ENCODE measurements at places on chromosomes 6 and 20.

GRCh38 chr6:161104966-161105365, 113.4 kb downstream of the MAP3K4 start:
- no peak for DNase-seq

DNA sequence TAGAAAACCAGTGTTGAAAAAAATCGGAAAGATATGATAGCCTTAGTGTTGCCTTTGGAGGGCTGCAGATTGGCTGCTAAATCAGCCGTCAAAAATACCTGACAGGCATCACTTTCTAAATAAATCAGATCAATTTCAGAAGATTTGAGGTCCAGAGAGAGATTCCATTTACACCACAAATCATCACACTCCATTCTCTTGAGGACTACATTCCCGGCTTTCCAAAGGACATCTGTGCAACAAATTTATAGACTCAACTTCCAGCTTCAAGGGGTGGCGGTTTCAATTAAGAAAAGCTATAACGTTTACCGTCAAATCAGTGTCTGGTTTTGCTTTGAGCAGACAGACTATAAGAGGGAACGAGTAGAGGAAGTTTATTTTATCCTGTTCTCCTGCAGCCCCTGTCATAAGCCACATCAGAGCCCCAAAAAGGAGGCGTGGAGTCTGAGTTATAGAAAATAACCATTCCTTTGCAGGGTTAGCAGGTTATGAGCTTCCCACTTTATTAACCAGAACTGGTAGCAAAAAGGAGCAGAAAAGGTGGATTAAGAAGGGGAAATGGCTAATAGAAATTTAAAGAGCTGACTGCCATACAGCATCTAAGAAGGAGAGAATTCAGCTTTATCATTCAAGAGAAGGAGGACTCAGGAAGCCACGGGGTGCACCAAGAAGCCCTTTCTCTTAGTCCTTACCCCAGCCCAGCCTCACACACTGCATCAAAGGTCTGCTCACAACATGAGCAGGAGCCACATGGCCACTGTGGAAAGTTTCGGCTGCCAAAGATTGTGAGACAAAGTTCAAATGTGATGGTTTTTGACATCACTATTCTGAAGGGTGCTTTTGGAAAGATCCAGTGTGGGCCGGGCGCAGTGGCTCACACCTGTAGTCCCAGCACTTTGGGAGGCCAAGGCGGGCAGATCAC, 12.9 kb upstream of the UQCC2 start:
- no peak for DNase-seq

DNA sequence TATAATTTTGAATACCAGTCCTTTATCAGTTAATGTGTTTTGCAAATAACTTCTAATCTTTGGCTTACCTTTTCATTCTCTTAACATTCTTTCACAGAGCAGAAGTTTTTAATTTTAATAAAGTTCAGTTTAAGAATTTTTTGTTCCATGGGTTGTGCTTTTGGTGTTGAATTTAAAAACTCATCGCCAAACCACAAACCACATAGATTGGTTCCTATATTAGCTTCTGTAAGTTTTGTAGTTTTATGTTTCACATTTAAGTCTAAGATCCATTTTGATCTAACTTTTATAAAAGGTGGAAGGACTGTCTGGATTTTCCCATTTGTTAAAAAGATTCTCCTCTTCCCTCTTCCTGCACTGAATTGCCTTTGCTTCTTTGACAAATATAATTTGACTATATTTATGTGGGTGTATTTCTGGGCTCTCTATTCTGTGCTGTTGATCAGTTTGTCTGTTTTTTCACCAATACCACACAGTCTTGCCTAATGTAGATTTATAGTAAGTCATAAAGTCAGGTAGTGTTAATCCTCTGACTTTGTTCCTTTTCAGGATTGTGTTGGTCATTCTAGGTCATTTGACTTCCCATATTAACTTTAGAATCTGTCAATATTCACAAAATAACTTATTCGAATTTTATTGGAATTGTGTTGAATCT, 17.5 kb upstream of the SDCBP2 start:
- DNase-seq: no peak

DNA sequence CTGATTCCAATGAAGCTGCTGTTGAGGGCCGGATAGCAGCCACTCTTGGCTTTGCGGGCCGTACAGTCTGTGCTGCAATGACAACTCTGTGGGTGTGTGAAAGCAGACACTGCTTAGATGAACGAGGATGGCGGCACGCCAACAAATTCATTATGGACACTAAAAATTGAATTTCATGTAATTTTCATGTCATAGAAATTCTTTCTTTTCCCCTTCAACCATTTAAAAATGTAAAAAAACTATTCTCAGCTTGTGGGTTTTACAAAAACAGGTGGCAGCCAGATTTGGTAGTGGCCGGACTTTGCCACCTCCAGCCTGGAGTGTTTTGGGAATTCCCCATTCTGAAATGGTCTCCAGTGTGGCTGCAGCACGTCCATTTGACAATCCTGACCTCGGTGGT, 26.0 kb downstream of the MAS1 start:
- DNase-seq: no peak

DNA sequence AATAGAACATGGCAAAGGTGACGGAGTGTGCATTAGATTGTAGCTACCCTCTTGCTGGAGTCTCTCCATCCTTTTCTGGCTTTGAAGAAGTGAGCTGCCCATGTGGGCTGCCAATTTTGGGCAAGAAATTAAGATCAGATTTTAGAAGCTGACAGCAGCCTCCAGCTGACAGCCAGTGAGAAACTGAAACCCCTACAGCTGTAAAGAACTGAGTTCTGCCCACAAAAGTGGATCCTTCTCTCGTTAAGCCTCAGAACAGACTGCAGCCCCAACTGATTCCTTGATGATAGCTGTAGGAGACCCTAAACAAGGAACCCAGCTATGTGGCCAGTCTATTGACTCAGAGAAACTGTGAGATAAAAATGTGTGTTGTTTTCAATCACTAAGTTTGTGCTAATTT, 134.1 kb downstream of the CD109 start:
- no peak for DNase-seq

DNA sequence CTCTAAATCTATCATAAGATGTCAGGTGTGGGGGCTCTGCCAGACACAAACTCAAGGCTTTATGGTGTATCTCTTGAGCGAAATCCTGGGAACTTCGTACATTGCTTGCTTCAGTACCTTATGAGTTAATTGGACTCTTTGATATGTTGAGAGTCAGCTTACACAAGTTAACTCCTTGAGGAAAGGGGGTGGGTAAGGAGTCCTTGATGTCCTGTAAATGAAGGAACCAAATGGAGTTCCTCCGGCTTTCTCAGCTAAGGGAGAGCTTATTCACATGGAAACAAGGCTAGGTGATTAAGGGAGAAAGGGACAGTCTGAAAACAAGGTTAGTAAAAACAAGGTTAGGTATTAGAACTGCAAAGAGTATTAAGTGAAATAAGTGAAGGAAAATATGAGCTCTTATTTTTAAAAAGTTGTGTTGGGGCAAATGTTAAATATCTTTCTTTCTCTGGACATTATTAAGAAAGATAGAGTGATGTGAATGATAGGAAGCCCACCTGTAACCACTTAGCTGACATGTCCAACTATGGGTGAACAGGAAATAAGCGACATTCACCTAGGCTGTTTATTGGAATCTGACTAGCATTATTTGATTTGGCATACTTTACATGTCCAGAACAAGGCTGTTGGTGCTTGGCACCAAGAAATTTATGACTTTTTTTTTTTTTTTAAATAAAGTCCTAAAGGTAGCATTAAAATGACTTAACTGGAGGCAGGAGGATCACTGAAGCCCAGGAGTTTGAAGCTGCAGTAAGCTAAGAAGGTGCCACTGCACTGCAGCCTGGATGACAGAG, 26.5 kb downstream of the GTF2H5 start:
- no peak for DNase-seq

- no peak for DNase-seq
Measured at GRCh38 chr6:73388433-73388799, 6.2 kb upstream of the DDX43 start.

DNA sequence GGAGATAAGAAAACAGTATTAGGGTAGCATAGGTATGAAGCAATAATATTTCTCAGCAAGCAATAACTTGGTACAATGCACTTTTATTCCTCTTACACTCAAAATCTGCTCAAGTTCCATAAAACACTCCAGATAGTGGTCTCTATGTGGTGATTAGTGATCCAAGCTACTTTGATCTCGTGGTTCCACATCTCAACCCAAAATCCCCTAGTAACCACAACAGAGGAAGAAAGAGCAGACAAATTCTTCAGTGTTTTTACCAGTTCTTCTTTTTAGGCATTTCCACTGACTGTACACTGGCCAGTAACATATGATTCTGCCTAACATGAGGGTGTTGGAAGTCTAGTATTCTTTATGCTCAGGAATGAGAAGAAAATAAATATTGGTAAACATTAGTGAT, 309.0 kb upstream of the PTCHD4 start:
- no peak for DNase-seq

DNA sequence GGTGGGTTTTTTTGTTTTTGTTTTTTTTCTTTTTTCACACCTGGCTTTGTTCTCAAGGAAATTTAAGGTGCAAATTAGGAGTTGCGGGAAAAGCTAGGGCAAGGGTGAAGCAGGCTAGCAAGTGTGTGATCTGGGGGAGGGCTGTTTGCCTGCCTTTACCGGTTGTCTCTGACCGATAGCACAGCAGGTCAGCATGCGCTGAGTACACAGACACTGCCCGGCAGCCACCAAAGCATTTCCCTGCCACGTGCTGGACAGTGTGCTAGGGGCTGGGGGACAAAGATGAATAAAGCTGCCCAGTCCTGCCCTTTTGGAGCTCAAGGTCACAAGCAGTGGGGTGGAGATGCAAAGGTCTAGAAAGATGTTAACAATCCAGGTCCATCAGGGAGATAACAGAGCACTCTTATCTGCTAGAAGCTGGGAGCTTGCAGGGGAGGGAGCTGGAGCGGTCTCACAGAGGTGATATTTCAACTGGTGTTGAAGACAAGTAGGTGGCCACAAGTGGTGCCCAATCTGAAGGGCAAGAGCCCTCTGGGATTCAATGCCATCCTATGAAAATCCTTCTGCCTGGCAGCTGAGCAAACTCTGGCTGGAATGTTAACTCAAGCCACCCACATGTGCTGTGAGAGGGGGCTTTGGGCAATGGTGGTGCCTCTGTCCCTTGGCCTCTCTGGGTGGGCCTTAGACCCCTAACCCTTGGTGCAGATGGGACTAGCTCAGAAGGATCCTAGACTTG, 24.5 kb downstream of the TTBK1 start:
- DNase-seq: no peak

DNA sequence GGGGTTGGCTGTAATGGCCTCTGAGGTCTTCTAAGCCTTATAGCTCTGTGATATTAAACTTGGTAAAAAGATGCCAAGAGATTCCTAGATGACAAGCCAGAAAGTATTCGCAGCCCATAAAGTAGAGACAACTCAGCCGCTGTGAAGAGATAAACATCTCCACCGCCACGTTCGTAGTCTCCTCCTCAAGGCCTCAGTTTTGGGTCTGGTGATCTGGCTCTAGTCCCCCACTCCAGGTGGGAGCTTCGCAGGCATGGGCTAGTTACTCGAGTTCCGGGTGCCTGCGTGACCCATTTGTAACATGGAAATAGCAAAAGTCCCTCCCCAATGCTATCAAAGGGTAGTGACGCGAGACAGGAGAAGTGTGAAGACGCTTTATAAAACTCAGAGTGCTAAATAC, 28.3 kb upstream of the AFDN start:
- no peak for DNase-seq

DNA sequence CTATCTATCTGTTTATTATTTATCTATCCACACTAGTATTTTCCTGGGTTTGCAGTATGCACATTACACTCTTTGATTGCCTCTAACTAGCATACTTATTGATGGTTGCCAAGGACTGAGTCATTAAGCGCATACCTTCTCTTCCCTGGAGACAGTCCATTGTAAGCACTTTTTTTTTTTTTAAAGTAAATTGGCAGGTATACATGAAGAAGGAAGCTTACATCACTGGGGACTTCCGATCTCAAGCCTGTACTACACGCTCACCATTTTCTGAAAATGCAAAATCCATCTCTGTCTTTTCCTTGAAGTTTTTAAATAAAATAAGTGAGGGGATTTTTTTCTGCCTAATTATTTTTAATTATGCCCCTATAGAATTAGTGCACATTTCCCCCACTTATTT, 63.5 kb downstream of the HMGN3 start:
- no peak for DNase-seq

DNA sequence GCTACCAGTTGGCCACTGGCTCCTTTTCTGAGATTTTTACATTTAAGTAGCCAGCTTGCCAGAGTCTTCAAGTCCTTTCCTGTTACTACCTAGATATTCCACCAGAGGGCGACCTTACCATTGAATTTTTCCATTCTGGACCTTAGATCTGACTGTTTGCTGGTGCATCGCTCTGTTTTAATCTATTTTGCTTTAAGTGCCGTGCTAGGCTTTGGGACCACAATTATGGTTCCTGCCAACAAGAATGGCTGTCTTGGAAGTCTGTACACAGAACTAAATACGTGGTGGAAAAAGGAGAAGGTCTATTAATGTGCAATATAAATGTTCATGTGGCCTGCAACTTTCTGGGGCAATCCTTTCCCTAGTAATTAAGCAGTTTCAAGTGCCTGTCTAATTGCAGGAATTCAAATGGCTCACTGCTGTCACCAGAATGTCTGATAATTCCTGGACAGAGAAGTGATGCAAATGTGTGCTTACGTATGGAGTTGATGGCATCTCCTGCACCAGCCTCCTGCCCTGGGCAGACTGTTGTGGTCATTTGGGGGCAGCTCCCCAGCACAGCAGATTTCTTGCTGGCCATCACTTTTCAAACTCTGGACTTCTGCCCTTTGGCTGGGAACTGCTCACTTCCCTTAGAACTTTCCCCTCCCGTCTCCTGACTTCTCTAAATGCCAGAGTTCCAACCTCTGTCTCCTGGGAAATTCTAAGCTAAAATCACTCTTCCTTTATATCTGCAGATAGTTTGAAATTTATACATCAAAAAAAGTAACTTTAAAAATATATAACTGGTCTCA, 5.6 kb upstream of the HLA-DOA start:
- DNase-seq: peak; percentile 54

- DNase-seq: peak; percentile 27
Measured at GRCh38 chr6:6826095-6826901, 237.8 kb downstream of the LY86 start.

DNA sequence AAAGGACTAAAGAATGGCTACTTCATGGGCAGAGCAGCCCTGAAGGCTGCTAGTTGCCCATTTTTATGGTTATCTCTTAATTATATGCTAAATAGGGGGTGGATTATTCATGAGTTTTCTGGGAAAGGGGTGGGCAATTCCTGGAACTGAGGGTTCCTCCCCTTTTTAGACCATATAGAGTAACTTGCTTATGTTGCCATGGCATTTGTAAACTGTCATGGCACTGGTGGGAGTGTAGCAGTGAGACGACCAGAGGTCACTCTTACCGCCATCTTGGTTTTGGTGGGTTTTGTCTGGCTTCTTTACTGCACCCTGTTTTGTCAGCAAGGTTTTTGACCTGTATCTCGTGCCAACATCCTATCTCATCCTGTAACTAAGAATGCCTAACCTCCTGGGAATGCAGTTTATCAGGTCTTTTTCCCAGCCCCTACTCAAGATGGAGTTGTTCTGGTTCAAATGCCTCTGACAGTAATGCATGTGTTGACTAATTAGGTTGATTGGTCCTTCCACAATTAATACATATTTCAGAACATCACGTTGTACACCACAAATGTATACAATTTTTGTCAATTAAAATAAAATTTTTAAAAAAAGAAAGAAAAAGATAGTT, 139.5 kb downstream of the PDE7B start:
- no peak for DNase-seq

GRCh38 chr20:1757072-1757471, 99.5 kb upstream of the SIRPG start:
- no peak for DNase-seq
